ENCODE measurements at places on chromosomes 12 and 14.

DNA sequence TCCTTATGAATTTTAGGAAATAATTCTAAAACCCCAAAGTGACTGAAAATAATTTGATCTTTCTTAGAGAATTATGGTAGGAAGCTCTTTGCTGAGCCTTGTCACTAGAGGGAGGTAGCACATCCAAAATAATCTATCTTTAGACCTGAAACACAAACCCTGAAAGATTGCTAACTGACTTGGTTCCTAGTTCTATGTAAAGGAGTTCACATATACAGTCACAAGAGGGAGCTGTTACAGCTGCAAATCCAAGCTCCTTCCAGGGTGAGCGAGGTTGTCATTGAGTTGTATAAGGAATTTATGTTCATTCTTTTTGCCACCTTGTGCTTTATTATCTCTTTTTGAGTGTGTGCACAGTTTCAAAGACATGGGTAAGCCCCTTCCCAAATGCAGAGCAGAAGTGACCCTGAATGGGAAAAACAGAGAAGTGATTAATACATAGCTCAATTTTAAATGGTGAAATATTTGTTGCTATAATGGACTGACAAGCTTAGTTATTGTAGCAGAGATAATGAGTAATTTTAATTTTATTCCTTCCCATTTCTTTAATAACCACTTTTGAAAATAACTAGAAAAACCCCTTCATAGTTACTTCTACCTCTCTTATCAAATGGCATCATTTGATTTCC lies 387.9 kb downstream of the DAD1 start:
- no peak for DNase-seq

GRCh38 chr12:47209014-47209413 lies 129.3 kb upstream of the AMIGO2 start:
- DNase-seq, result no peak

GRCh38 chr12:113899561-113900471 lies 66.3 kb downstream of the RBM19 start:
- DNase-seq, result peak; percentile 50

- DNase-seq, result no peak
These were observed 48.7 kb upstream of the KITLG start for GRCh38 chr12:88628856-88629509.

GRCh38 chr12:65811968-65812700 lies 12.1 kb upstream of the HMGA2 start:
- no peak for DNase-seq

GRCh38 chr14:69664865-69665526 lies 53.6 kb downstream of the SUSD6 start:
- DNase-seq, result no peak

- DNase-seq, result no peak
These were observed 166.1 kb upstream of the CCND2 start for GRCh38 chr12:4107436-4107878.

DNA sequence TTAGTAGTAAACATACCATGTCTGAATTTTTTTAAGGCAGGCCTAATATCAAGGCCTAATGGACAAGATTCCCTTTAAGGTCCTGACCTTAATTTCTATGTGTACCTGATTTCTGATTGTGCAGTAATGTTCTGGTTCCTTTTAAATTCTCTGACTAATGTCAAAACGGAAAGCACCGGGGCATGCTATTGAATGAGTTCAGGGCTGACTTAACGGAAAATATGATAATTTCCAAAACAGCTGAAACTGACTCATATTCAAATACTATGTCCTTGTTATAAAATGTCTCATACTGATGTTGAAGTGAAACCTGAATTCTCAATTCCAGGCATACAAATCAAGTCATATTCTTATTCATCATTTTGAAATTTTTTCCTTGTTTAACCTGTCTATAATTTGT lies 6.7 kb downstream of the TAS2R43 start:
- DNase-seq, result no peak

- no peak for DNase-seq
These were observed 365.4 kb downstream of the EMP1 start for GRCh38 chr12:13561923-13562322.

- DNase-seq, result no peak
These were observed 84.9 kb downstream of the PPFIBP1 start for GRCh38 chr12:27608890-27609289.

GRCh38 chr14:104285508-104285840 lies 147.1 kb downstream of the KIF26A start:
- no peak for DNase-seq

DNA sequence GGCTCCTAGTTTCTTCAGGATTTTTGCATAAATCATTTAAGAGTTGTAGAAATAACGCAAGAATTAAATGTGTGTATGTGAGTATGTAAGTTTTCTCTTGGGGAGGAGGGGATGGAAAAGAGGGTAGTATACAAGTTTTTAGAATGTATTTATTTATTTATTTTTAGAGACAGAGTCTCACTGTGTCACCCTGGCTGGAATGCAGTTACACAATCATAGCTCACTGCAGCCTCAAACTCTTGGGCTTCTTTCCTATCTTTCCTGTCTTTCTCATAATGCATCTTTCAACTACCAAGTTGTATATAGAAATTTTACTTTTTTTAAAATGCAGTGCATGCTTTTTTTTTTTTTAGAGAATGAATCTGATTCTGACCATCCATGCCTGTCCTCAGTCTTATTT lies 269.0 kb upstream of the GARIN2 start:
- DNase-seq, result no peak

DNA sequence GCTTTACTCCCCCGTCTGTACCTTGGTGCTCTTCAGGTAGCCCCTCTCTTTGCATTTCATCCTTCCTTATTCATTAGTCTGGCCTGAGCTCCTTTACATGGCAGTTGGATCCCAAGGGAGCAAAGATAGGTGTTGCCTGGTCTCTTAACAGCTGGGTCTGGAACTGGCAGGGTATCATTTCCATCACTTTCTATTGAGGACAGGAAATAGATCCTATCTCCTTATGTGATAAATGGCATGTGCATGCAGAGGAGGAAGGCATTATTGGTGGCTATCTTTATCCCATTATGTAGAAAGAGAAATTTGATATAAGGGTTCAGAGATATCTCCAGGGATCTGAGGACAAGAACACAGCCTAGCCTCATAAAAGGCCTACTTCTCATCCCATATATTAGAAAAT lies 54.6 kb upstream of the OAS1 start:
- no peak for DNase-seq

DNA sequence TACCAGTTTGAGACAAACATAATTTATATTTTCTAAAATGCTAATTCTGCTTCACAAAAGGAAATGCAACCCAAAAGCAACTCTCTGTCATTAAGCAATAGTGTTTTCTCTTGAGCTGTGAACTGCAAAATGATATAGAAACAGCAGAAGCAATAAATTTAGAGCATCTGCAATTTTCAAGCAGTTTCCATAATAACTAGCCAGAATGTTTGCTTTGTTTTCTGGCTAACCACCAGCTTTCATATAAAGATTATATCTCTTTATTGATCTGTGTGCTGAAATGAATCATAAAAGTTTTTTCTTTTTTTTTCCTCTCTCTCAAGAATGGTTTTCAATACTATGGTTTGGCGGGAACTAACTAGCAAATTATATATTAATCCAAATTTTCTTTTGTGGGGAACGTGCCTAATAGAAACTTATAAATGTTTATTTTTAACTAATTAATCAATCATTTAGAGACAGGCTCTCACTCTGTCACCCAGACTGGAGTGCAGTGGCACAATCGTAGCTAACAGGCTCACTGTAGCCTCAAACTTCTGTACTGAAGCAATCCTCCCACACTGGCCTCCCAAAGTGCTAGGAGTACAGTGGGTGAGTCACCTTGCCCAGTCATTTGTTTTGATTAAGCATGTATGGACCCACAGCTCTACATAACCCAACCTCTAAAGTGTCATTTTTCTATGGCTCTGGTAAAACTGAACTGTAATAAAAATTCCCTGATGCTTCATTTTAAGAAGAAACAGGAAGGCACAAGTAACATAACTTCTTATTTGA lies 830.1 kb upstream of the MGAT4C start:
- DNase-seq, result no peak

GRCh38 chr12:2233034-2233433 lies 180.2 kb downstream of the CACNA1C start:
- DNase-seq, result no peak

DNA sequence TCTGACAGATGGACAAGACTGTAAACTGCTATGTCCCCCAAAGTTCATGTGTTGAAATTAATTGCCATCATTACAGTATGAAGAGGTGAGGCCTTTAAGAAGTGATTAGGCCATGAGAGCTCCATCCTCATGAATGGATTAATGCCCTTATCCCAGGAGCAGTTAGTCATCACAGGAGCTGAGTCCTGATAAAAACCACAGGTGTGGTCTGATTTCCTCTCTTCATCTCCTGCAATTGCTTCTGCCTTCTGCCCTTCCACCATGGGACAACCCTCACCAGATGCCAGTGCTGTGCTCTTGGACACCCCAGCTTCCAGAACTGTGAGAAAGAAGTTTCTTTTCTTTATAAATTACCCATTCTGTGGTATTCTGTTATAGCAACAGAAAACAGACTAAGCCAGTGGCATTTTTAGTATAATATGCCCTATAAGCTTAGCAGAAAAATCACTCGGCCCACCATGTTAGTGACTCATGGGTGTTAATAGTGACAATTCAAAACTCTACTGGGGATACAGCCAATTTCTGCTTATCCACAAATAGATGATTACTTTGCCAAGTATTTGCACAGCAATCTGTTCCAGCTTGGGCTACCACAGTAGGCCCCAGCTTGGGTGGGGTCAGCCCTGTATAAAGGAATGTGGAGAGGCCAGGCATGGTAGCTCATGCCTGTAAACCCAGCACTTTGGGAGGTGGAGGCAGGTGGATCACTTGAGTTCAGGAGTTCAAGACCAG lies 129.0 kb upstream of the BCL2L14 start:
- DNase-seq, result no peak

DNA sequence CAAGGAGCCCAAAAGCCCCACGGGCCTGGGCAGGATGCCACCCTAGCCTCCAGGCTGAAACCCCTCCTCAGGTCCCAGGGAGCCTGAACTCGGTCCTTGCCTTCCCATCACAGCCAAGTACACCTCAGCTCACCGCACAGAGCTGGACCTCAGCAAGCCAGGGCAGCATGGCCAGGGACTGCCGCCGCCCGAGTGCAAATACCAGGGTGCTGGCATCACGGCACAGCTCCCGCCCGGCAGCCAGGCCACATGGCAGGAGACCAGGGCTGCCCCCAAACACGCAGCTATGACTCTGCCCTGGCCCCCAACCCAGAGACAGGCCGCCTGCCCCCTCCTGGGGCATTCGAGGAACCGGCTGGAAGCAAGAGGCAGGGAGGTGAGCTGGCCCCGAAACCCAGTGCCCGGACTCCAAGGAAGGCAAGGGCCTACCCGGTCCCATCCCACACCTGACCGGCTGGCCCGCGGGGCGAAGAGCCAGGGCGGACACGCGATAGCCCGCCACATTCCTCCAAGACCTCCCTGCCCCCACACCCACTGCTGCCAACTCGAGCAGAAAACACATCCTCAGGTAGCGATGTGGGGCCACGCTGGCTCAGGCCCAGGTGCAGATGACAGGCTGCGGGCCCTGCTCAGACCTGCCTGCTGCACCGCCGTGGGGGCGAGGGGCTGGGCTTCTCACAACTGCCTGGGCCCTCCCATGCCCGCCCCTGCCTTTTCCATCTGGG lies 2.7 kb downstream of the JAG2 start:
- no peak for DNase-seq

- no peak for DNase-seq
These were observed 1004.4 kb downstream of the AACS start for GRCh38 chr12:126069549-126070165.

DNA sequence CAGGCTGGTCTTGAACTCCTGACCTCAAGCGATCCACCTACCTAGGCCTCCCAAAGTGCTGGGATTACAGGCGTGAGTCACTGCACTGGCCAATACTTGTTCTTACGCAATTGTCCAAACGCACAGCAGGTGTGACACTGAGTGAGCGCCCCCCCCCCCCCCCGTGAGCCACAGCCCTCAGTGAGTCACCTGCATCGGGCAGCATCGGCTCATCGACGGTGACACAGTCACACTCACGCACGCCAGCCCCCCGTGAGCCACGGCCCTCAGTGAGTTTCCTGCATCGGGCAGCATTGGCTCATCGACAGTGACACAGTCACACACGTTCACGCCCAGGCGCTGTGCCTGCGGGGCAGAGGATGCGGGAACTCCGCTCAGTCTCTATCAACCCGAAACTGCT lies 42.5 kb downstream of the GALNT9 start:
- DNase-seq, result peak; percentile 67

DNA sequence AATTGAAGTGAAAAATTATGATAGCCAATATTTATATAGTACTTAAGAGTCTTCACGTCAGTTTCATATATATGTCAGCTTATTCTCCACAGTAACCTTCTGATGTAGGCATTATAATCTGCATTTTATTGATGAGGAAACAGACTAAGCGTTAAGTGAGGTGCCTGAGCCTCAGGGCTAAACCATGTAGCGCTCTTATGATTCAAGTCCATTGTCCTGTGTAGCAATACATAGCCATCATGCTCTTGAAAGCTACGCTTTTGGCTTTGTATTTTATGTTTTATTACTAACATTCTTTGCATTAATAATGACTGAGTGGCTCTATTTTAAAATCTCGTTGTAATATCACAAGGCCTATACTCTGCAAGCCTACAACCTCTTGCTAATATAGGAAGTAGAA lies 79.0 kb downstream of the ANO6 start:
- no peak for DNase-seq

- no peak for DNase-seq
These were observed 53.2 kb upstream of the HIF1A start for GRCh38 chr14:61641914-61642613.

Measured in chondrocyte (in vitro differentiated cells).